ENCODE measurements at places on chromosomes 3 and 15.

GRCh38 chr3:46312991-46313390 is 40.9 kb upstream of the CCR2 start:
- DNase-seq = no peak

- DNase-seq = no peak
Observed at GRCh38 chr3:13598201-13598600, 49.3 kb downstream of the FBLN2 start.

GRCh38 chr3:172270557-172271166 is 177.6 kb downstream of the GHSR start:
- DNase-seq = no peak

DNA sequence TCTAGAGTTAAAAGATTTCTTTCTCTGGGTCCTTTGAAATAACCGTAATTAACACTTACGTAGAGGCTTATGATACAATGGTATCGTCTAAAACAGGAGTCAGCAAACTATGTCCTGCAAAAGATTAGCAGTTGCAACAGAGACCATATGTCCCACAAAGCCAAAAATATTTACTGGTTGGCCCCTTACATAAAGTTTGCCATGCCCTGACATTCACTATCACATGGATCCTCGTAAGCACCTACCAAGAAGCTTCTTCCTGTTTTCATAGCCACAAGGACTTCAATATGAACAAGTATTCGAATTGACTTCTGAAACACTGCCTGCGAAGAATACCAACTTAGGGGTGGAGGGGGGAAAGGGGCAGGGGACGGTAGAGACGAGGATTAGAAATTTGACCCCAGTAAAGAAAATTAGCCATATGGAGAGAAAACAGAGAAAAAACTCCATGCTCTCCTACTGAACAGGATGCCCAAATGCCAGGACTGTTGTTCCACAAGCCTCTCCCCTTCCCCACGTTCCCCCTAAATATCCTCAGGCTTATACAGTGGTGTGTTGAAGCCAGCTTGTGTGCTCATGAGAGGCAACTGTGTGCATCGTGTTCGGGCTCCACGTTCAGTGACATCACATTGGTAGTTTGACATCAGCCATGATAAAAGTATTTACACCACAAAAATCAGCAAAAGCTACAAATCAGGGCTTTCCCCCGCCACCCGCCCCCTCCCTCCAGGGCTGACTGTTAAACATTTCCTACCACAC is 144.1 kb upstream of the HES1 start:
- DNase-seq = no peak

DNA sequence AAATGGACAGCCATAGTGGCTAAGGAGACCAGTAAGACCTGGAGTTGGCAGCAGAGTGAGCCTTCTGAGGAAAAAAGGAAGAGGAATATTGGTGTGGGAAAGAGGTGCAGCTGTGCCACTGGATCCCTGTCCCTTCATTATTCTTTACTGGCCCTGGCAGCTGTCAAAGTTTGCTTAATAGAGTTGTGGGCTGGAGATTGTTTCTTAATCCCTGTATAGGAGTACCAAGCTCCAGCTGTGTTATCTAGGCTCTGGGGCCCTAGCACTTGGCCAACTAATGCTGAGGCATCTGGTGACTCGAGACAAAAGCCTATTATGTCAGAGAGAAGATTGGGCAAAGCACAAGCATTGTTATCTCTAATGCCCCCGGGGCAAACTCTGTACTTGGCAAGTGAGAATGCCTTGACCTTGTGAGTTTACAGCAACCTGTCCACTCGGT is 61.4 kb downstream of the ZNF609 start:
- no peak for DNase-seq

DNA sequence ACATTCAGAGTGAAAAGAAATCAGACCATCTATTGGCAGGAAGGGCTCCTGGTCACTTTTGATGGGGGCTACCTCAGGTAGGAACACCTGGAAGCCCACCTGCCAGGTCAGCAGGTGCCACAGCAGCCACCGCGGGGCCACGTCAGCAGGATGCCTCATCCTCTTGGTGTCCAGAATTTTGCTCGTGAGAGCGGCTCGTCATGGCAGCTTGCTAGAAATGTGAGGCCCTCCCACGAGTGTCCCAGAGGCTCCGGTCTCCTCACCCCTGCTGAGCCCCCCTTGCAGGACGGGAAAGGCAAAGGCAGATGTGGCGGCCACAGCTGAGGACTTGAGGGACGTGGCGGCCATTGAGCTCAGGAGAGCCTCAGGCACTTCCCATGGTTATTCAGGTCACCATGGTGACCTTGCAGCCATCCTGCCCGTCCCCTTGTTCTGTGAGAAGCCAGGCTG is 129.4 kb downstream of the LRRK1 start:
- DNase-seq = no peak

DNA sequence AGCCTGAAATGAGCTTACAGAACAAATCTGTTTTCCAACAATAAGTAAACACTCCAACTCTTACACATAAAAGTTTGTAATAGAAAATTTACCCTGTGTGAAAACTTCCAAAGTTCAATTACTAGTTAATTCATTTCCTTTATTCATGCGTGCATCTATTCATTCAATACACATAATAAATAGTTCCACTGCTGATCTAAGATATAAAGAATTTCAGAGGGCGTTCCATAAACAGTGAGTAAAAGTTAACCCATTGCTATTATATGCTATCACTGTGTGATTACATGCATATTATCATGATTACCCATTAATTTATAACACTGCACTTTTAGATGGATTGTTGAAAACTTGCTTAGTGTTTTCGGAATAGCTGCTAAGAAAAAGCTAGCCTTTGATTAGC is 36.2 kb upstream of the CFAP20DC start:
- no peak for DNase-seq

GRCh38 chr3:190746531-190746930 is 116.0 kb downstream of the GMNC start:
- DNase-seq = no peak

GRCh38 chr15:71757741-71758530 is 52.4 kb upstream of the NR2E3 start:
- no peak for DNase-seq

DNA sequence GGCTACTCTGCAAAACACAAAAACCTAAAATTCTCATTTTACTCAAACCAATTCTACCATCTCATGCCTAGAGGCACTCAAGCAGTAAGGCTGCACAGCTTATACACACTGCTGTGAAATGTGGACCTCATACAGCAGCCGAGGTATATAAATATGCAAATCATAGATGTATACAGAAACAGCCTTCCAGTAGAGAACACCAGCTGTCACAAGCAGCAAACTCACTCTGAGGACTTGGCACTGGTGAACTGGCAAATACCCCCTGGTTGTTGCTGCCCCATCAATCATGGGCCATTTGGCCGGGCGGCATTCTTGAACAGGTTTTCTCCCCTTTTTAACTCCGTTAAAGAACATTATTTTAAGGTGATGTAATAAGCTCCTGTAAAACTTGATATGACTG is 378.0 kb downstream of the LSAMP start:
- no peak for DNase-seq

- DNase-seq = no peak
Observed at GRCh38 chr3:74814181-74814580, 199.7 kb upstream of the CNTN3 start.

- DNase-seq = no peak
Observed at GRCh38 chr15:75733761-75734651, 21.4 kb upstream of the CSPG4 start.

DNA sequence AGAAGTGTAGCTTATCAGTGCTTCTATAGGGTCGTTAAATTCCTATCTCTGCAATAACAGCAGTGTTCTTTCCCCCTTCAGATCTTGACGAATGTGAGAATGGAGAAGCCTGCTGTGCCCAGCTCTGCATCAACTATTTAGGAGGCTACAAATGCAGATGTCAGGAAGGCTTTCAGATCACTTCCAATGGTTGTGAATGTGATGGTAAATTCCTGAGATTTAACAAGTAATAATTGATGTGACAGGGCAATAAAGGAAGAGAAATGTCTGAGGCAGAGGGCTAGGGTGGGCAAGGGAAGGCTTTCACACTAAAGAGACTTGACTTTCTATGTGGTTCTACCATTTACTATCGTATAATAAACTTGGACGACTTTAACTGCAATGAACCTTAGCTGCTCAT is 711.7 kb upstream of the GOLIM4 start:
- no peak for DNase-seq

GRCh38 chr3:105360003-105360402 is 6.7 kb upstream of the ALCAM start:
- no peak for DNase-seq

DNA sequence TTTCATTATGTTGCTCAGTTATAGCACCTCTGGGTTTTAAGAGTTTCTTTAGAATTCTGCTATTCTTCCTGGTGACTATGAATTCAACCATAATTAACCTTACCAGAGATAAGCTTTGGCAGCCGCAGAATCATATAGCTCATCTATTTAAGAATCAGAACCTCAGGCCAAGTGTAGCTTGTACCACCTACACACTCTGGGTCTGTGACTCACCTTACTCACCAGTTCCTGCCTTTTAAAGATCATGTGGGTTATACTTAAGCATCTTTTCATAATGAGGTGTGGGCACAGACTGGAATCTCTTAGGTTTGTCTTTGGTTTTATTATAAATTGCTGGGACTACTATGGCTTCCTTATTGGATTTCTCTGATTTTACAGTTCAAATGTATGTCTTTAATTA is 21.9 kb downstream of the CDV3 start:
- no peak for DNase-seq

GRCh38 chr3:175664911-175665310 is 805.8 kb downstream of the NAALADL2 start:
- no peak for DNase-seq

DNA sequence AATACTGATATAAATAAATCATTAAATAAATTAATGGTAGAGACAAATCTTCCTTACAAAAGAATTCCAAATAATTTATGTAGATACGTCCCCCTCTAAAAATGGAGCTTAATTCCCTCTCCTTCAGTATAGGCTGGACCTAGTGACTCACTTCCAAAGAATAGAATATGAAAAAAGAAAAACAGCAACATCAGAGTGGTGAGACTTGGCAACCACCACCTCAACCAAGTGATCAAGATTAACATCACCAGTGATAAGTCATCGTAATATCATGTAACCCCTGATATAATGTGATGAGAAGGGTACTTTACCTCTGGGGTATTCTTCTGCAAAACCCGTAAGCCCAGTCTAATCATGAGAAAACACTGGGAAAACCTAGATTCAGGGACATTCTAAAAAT is 13.4 kb downstream of the GOLGB1 start:
- DNase-seq = no peak

- no peak for DNase-seq
Observed at GRCh38 chr3:138057384-138057783, 47.4 kb downstream of the CLDN18 start.

- no peak for DNase-seq
Observed at GRCh38 chr3:178768072-178768864, 232.0 kb downstream of the KCNMB2 start.

DNA sequence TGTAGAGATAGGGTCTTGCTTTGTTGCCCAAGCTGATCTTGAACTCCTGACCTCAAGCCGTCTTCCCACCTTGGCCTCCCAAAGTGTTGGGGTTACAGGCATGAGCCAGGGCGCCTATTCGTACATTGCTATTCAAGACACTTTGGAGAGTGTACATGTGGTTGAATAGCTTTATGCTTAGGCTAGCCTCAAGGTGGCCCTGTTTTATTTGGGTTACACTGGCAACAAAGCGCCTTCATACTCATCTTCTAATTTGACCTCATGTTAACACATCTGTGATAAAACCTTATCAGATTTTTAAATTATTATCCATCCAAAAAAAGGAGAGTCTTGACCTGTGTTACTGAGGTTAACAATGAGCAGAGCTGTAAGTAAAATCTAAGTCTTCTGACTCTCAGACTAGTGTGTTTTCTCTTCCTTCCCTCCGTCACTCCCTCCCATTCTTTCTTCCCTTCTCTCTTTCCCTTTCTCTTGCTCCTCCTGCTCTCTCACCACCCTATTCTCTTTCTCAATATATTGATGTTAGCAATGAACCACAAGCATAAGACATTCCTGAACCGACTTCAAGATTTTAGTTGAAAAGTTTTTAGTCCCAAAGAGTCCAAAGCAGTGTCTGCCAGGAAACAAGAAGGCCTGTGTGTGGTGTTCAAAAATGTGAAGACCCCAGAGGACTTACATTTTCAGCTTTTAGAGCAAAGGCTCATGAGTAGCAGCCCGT is 603.7 kb upstream of the CFAP20DC start:
- no peak for DNase-seq

- DNase-seq = no peak
Observed at GRCh38 chr15:27861171-27861570, 237.9 kb downstream of the OCA2 start.

- no peak for DNase-seq
Observed at GRCh38 chr15:44720460-44721176, 9.3 kb downstream of the B2M start.

GRCh38 chr3:190444576-190445145 is 5.0 kb downstream of the TMEM207 start:
- no peak for DNase-seq

GRCh38 chr15:39165020-39165706 is 415.7 kb upstream of the THBS1 start:
- no peak for DNase-seq

DNA sequence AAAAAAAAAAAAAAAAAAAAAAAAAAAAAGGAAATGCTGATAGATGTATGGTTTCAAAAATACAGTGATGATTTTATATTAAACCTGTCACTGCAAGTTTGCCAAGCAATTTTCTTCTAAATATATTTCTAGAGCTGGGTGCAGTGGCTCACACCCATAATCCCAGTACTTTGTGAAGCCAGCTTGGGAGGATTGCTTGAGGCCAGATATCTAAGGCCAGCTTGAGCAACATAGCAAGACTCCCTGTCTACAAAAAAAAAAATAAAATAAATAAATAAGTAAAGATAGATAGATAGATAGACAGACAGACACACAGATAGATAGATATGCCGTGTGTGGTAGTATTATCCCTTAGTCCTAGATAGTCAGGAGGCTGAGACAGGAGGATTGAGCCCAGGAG is 41.4 kb upstream of the ST3GAL6 start:
- no peak for DNase-seq

DNA sequence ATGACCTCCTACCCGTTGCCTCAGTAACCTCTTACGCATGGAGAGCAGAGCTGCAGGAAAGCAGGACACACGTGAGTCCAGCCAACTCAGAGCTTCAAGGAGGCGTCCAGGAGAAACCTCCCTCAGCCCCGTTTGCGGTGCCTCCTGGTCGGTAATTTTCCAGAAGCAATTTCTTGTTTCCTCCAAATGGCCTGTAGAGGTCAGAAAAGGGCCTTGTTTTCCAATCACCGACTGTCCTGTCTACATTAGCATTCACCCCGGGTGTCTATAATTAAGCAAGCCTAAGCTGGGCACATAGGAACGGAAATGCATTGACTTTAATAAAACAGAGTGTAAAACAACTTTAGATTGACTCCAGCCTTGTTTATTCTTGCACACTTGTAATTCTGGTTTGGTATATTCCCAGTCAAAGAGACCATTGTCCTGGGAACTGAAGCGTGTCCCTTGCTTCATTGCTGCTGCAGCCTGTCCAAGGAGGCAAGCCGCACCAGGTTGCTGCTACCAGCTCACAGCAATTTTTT is 836.2 kb downstream of the AGBL1 start:
- DNase-seq = no peak

GRCh38 chr3:49724586-49724985 is 835 bp upstream of the GMPPB start:
- DNase-seq = no peak

GRCh38 chr15:35145336-35145735 is 60.2 kb upstream of the NANOGP8 start:
- no peak for DNase-seq
